CD4-positive, alpha-beta T cell treated with Interferon alpha-2 for 1 hour (primary cell): ENCODE measurements at places on chromosomes 7 and 10.

- DNase-seq, result no peak
These were observed 107.6 kb downstream of the ADCY1 start for GRCh38 chr7:45681596-45682357.

DNA sequence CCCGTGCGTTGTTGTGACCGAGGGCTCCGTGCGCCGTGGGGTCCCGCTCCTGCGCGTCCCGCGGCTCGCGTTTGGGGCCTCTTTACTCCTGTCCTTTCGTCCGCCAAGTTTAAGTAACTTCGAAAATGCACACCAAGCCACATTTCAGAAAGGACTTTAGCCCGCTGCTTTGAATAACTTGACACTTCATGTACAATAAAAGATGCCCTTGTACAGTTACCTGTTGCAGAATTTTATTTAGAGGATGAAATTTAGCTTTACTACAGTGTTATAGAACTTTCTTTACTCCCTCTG is 459 bp downstream of the SUGCT start:
- no peak for DNase-seq

DNA sequence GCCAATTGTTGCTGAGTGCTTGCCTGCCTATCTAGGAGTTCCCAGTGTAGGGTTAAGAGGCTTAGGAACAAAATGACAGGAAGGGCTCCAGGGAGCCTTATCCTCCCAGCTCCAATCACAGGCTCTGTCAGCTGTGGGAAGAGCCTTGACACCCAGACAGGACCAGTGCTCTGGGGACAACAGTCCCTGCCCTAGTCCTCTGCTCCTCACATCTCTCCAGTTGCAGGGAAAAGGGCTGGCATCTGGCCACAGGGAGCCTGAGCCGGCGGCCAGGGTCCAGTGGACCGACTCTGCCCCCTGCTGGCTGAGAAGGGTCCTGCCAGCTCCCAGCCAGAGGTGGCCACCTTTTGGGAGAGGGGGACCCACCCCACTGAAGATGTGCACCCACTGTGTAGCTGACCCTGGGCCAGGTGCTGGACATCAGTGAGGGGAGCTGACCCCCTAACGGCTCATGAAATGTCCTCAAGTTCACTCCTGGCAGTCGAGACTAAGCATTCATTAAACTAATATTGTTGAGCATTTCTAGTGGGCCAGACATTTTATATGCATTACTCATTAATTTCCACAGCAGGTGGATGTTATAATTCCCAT is 17.6 kb downstream of the DNAJB12 start:
- peak; percentile 67 for DNase-seq

GRCh38 chr7:65239707-65240352 is 133.8 kb upstream of the ZNF92 start:
- DNase-seq, result no peak

DNA sequence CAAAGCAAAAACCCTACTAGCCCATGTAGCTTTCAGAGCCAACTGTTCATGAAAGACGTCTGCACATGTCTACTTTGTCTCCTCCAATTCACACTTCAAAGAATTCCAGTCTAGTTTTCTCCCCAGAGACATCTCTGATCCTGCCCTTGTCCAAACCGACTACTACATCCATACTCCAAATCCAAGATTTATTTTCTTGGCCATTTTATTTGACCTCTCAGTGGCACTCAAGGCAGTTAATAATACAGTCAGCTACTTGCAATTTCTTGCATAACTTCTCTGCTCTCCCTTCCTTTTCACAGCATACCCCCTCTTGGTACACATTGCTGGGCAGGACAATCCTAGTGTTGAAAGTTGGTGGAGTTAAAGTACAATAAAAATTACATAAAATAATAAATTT is 170.9 kb upstream of the INHBA start:
- DNase-seq, result no peak

DNA sequence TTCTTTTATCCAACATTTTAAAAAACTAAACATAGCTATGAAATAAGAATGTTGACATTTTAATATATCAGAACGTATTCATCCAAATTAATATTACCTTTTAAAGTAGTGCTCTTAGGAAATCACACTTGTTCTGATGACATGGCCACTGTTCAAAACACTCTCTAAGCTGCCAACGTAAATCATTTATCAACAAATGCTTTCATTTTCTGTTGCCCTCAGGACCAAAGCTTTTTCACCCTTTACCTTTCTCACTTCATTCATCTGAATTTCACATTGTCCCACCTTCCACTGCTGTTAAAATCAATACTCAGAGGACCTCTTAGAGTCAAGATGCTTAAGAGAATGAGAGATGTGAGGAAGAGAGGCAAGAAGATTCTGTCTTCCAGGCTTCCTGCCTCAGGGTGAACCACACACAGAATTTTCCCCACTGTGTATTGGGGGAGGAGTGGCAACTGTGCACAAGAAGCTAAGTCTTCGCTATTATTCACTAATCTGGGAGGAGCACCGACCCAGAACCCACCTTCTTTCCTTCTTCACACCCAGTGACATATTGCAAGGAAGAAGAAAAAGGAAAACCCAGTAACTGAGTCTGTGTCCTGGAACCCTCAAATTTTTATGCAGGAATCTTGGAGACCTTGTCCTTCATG is 21.0 kb downstream of the HIBADH start:
- no peak for DNase-seq

GRCh38 chr10:51255381-51255780 is 181.1 kb downstream of the PRKG1 start:
- no peak for DNase-seq

DNA sequence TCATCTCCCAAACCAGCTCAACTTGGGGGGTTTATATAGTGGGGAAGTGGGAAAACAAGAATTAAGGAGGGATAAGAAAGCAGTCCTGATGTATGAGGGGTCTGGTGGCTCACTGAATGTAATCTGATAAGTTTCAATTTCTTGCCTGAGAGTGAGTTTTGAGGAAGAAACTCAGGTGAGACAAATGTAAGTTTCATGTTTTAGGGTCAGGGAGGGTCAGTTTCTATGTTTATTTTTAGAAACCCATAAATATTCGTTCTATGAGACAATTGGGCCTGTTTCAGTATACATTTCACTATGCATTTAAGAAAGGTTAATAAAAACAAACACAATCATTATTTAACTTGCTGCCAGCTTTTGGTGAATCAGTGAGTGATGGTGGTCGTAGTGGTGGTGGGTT is 128.0 kb upstream of the MBL2 start:
- no peak for DNase-seq

DNA sequence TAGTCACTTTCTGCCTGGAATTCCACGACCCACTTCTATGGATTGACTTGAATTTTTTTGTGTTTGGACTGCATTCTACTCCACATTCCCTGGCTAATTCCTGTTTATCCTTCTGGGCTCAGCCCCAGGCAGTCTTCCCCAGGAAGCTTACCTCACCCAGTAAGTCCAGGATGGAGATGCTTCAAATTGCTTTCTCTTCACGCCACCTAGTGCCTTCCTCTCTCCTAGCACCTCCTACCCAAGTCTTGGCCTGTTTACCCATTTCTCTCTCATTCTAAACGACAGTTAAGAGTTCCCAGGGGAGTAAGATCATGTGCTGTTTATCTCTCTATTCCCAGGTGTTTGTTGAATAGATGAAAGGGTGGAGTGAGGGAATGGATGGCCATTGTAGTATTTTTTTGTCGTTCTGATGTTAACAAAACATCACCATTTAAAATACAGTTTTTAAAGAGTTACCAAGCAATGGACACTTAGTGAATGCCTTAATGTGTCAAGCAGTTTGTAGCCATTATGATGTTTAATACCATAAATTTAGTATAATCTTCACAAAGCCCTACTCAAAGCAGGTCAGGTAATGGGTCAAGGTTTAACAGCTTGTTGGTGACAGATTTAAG is 45.5 kb upstream of the TARP start:
- DNase-seq, result peak; percentile 56

GRCh38 chr10:80290474-80291220 is 1.2 kb upstream of the MAT1A start:
- no peak for DNase-seq

DNA sequence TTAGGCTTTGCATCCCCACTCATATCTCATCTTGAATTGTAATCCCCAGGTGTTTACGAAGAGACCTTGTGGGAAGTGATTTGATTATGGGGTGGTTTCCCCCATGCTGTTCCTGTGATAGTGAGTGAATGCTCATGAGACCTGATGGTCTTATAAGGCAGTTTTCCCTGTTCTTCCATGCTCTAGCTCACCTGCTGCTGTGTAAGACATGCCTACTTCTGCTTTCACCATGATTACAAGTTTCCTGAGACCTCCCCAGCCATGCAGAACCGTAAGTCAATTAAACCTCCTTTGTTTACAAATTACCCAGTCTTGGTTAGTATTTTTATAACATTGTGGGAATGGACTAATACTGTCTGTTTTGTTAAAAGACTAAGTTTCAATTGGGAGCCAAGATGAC is 35.3 kb upstream of the ZNF92 start:
- DNase-seq, result no peak

DNA sequence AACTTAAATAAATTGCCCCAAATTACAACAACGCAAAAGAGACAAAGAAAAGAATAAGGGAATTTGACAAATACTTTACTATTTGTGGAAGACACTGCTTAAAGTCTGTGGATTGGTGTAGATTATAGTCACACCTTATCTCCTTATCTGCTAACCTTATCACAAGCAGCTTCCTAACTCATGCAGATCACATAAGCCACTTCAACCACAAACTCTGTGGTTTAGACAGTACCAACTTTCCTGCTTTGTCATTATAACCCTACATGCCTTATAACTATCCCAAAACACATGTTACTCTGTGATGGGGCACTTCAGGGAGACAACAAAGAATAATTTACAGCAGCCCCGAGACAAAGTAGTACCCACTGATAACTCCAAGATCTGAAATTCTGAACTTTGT is 41.5 kb upstream of the PPP3CB start:
- peak; percentile 5 for DNase-seq

GRCh38 chr7:136136906-136137454 is 159.8 kb upstream of the MTPN start:
- no peak for DNase-seq

- DNase-seq, result peak; percentile 16
These were observed 9.4 kb upstream of the ZWINT start for GRCh38 chr10:56370217-56371113.

DNA sequence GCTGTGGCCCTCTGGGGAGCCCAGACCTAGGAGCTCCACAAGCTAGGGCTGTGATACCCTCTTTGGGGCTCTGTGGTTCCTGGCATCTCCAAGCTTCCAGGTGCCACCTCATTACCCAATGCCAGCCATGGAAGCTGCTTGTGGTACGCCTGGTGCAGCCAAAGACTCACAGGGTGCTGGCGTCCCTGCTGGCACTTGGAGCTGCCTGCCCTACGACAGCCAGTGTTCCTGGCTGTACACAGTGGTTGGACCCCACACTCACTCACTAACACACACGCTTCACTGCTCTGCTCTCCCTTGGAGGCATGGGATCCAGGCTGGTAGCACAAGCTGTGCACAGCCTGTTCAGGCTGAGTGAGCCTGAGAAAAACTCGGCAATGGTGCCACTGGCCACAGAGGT is 894.1 kb upstream of the PHF14 start:
- DNase-seq, result no peak

- peak; percentile 21 for DNase-seq
These were observed 55.8 kb downstream of the INPP5A start for GRCh38 chr10:132593389-132593788.

DNA sequence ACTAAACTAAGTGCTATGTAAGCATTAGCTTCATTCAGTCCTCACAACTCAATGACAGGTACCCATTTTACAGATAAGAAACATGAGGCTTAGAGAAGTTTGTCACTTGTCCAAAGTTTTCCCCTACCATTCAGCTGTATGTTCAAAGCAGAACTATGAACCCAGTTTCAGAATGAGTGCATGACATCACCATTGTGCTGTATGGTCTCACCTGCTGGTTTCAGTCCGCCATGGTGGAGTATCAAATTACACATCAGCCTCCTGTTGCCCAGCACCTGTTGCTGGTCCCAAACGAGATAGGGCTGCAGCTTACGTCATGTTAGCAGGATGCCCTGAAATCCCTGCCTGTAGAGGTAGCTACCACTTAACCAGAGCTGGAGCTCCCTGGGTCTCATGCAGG is 95.0 kb downstream of the DYNC1I1 start:
- DNase-seq, result no peak

GRCh38 chr7:70212281-70212680 is 614.0 kb downstream of the AUTS2 start:
- no peak for DNase-seq

DNA sequence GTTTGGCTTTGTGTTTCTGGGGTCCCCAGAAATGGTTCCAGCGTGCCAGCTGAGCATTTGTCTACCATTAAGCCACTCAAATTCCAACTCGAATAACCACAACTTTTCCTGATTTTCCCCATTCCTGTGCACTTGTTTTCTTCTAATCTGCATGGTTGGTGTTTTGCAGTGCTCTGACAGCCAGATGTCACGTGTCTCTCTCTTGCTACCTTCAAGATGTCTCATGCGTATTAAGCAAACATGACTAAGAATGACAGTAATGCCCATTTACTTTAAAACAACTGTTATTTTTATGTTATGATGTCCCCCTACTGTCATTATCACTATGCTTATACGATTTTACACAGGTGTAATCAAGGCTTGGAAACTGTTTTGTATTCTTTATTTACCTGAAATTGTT is 35.2 kb upstream of the MXI1 start:
- DNase-seq, result no peak

- no peak for DNase-seq
These were observed 88.9 kb downstream of the ATE1 start for GRCh38 chr10:121838931-121839330.

DNA sequence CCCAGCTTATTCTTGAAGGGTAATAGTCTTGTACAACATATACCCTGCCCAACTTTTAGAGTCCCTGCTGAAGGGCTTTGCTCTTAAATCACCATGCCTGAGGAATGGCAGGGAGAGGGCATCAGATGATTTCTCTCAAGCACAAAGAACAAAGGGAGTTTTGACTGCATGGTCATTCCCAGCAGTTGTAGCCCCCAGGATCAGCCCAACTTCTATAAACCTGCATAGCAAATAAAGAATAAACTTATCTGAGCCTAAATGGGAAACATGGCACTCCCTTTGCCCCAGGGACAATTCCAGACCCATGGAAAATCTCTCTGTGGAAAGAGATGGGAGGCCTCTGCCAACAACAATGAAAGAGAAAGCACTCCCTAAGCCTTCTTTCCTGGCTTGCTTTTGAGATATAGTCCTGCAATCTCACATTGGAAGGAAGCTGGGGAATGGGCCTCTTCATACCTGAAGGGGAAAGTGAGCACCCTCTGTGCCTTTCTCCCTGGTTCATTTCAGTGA is 18.7 kb downstream of the CADPS2 start:
- no peak for DNase-seq

DNA sequence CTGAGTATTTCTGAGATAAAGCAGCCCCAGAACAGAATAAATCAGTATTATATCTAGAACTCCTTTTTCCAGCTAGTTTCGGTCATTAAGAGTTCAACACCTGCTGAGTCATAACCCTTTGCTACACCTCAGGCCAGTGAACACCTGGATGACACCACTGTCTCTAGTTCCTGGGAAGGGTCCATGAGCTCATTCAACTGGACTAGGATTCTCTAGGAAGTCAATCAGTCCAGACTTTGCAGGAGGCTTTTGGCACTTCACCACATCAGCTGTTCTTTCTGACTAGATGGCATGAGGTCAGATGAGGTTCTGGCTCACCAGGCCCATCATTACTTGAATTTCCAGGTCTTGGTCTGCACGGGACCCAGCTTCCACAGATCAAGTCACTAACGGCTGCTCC is 11.7 kb downstream of the SLC39A12 start:
- DNase-seq, result no peak

- no peak for DNase-seq
These were observed 75.7 kb upstream of the SYPL1 start for GRCh38 chr7:106187613-106188350.

- no peak for DNase-seq
These were observed 340.1 kb upstream of the SHH start for GRCh38 chr7:156152390-156152789.
